Fibroblast of the aortic adventitia (primary cell): ENCODE measurements at places on chromosomes 3 and 15.
A peak's percentile ranks its signal among the peaks of the same experiment; 100 is the strongest.

DNA sequence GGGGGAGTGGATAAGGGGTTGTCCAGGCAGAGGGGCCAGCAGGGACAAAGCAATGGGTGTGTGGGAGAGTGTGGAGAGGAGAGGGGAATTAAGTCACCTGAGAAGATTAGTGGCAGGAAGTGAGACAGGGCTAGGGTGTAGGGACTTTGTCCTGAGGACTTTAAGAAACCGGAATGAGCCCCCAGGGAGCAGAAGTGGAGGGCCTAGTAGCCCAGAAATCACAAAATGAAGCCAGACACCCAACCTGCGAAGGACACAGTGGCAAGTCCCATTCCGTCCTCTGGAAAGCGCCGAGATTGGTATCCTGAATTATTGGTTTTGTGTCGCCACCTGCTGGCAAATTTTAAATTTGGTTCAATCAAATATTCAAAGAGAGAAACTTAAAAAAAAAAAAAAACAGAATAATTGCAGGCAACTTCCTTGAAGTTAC, 78.0 kb upstream of the SLC25A36 start:
- DNase-seq: peak; percentile 66

DNA sequence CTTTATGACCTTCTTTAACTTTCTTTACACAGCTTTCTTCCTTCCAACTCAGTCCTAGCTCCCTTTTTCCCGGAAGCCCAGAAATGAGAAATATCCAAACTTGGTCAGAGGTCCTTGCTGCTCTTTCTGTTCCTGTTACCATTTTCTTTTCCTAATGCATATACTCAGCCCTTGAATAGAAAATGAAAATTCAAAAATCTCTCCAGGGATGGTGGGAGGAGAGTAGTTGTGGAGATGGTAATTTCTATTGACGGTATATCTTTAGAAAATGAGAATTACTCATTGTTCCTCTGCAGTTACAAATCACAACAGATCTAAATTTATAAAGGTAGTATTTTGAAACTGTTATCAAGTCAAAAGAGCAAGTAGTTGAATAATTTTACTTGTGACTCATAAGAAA, 255.1 kb downstream of the NEK10 start:
- peak; percentile 22 for DNase-seq

GRCh38 chr3:19815805-19816204, 118.2 kb downstream of the EFHB start:
- no peak for DNase-seq

GRCh38 chr15:85495544-85495943, 115.1 kb downstream of the AKAP13 start:
- DNase-seq: no peak

GRCh38 chr3:50656417-50657195, 18.1 kb upstream of the DOCK3 start:
- DNase-seq: no peak

DNA sequence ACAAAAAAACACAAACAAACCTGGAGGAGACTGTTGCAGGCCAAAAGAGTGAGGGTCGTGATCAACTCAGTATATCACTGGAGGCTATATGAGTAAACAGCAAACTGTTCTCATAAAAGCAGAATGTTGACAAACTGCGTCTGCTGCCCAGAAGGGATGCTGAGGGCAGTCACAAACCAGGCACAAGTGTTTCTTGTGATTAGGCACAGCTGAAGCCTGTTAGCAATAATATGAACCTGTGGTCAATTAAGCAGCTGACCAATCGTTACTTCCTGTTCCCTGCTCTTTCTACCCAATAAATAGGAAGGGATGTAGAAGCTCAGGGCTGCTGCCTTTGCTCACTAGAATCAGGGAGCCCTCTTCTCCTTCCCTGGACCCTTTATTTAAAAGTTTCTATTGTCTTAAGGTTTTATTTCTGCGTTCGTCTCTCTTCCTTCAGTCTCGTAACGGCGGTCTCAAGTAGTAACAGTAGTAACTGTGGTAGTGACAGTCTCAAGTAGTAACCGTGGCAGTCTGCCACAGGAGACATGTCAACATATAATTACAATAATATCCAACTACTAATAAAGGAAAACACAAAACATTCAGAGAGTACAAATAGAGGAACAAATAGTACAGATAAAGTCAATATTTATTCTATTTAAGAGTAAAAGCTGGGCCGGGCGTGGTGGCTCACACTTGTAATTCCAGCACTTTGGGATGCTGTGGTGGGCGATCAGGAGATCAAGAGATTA, 698.4 kb upstream of the CCDC54 start:
- no peak for DNase-seq
